ENCODE measurements at places on chromosomes 1 and 21.
A peak's percentile ranks its signal among the peaks of the same experiment; 100 is the strongest.

GRCh38 chr1:31567956-31568570 lies 8.3 kb upstream of the TINAGL1 start:
- no peak for DNase-seq

- no peak for DNase-seq
Observed at GRCh38 chr1:16088996-16089395, 15.5 kb upstream of the FAM131C start.

GRCh38 chr1:60924165-60924564 lies 158.2 kb upstream of the NFIA start:
- no peak for DNase-seq

GRCh38 chr1:81073580-81073979 lies 727.2 kb upstream of the ADGRL2 start:
- DNase-seq, result no peak

- DNase-seq, result no peak
Observed at GRCh38 chr1:173871500-173871899, 3.3 kb downstream of the ZBTB37 start.

- DNase-seq, result no peak
Observed at GRCh38 chr1:7460807-7461206, 310.3 kb upstream of the VAMP3 start.

DNA sequence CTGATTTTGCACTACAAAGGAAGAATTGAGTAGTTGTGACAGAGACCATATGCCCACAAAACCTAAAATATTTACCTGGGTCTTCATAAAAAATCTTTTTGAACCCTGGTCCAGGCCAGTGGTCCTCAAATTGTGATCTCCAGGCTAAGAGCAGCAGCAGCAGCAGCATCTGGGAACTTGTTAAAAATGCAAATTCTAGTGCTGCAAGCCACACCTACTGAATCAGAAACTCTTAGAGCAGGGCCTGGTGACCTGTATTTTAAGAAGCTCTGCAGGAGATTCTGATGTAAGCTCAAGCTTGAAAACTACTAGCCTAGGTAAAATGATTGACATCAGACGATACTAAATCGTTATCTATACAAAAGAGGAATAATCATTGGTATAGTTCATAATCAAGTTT lies 112.2 kb downstream of the LRRC7 start:
- no peak for DNase-seq

DNA sequence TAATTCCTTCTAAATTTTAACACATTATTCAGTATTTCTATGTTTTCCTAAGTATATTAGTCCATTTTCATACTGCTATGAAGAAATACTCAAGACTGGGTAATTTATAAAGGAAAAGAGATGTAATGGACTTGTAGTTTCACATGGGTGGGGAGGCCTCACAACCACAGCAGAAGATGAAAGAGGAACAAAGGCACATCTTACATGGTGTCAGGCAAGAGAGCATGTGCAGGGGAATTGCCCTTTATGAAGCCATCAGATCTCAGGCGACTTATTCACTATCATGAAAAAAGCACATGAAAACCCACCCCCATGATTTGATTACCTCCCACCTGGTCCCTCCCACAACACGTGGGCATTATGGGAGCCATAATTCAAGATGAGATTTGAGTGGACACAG lies 15.6 kb downstream of the GBP5 start:
- no peak for DNase-seq

- DNase-seq, result no peak
Observed at GRCh38 chr1:231584921-231585320, 41.7 kb upstream of the DISC1 start.

GRCh38 chr1:234386122-234386521 lies 12.9 kb downstream of the COA6 start:
- no peak for DNase-seq

- no peak for DNase-seq
Observed at GRCh38 chr1:201568265-201568664, 29.3 kb downstream of the NAV1 start.

DNA sequence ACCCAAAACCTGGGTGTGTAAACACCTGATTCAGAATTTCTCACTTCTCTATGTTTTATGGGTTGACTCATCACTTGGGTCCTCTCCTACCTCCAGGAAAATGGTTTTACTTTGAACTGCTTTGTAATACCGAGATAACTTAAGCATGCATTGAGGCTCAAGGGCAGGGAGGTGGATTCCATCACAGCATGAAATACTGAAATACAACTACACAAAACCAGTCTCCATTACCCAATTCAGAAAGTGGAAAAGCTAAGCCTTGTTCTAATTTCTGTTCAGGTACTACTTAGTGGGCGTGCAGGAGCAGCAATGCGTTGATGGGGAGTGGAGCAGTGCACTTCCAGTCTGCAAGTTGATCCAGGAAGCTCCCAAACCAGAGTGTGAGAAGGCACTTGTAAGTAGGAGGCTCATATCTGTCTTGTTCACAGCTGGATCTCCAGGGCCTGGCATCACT lies 6.1 kb upstream of the C4BPA start:
- peak; percentile 27 for DNase-seq

GRCh38 chr1:3598522-3599285 lies 12.6 kb downstream of the MEGF6 start:
- no peak for DNase-seq

GRCh38 chr1:18283601-18284385 lies 176.2 kb downstream of the IGSF21 start:
- no peak for DNase-seq

GRCh38 chr1:153536012-153536670 lies 350 bp upstream of the S100A6 start:
- DNase-seq, result peak; percentile 47

DNA sequence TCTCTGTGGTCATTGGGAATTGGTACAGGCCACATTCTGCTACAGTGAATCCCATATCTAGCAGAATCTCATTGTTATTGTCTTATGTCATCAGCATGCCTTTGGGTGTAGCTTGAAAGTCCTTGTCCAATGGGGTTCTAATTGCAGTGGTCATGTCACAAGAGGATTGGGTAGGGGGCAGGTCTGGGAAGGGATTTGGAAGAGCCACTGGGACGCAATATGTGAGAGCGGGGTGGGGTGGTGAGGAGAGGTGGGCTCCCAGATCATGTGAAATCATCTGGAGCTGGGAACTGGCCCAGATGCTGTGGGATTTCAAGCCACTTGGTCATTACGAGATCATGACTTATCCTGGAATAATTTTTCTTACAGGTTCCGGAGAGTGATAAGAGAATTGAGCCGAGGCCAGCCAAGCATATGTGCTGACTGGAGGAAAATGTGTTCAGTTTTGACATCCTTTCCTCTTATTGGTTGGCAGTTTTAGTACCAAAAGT lies 16.3 kb downstream of the CNIH3 start:
- DNase-seq, result no peak

DNA sequence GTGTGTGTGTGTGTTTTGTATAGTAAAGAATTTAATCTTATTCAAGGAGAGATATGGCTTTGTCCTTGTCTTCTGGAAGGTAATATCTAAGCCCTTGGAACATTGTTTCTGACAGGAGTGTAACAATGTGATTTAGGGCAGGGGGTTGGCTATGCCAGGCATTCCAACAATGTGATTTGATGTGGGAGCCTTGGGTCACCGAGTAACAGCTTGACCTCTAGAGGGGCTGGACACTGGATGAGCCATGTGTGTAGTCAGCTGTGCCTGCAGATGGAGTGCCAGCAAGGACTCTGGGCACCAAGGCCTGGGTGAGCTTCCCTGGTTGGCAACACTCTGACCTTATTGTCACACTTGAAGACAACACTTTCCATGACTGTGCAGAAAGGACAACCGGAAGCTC lies 336.1 kb upstream of the ZP4 start:
- DNase-seq, result no peak

GRCh38 chr1:211331011-211331709 lies 4.5 kb downstream of the TRAF5 start:
- no peak for DNase-seq

DNA sequence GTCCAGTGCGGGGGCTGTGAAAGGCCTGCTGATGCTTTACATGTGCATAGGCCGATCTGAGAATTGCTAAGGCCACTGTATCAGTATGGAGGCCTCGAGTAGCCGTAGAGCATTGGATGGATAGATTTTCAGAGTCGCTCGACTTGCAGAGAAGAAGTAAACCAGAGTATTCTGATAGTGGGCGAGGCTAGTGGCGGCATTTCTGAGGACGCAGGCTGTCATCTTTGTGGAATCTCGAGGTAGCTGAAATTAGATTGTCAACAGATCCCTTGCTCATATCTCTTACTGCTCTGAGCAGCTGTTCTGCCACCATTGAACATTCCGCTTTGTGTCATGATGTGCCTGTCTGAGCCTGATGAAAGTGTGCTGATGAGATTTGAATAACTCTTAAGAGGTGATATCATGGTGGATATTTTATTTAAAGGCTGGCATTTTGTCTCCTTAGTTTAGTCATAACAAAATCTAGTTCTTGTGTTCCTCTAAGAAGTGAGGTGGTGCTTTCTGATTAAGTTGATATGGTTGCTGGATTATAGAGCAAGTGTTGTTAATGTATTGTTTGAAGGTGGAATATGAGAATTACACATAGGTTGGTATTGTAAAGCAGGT lies 1.5 kb downstream of the KIF1B start:
- DNase-seq, result no peak

GRCh38 chr1:47849005-47849521 lies 148.1 kb downstream of the TRABD2B start:
- no peak for DNase-seq

DNA sequence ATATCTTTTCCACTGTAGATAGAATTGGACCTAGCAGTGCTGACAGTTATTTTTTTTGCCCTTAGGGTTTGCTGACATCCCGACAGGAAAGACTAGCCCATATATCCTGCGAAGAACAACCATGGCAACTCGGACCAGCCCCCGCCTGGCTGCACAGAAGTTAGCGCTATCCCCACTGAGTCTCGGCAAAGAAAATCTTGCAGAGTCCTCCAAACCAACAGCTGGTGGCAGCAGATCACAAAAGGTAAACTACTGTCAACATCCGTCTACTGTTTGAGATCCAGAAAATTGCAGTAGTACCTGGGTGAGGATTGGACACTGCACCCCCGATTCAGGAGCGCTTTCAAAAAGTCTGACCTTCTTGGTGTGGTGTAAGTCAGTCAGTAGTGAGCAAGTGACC lies 55.8 kb downstream of the CENPF start:
- no peak for DNase-seq

DNA sequence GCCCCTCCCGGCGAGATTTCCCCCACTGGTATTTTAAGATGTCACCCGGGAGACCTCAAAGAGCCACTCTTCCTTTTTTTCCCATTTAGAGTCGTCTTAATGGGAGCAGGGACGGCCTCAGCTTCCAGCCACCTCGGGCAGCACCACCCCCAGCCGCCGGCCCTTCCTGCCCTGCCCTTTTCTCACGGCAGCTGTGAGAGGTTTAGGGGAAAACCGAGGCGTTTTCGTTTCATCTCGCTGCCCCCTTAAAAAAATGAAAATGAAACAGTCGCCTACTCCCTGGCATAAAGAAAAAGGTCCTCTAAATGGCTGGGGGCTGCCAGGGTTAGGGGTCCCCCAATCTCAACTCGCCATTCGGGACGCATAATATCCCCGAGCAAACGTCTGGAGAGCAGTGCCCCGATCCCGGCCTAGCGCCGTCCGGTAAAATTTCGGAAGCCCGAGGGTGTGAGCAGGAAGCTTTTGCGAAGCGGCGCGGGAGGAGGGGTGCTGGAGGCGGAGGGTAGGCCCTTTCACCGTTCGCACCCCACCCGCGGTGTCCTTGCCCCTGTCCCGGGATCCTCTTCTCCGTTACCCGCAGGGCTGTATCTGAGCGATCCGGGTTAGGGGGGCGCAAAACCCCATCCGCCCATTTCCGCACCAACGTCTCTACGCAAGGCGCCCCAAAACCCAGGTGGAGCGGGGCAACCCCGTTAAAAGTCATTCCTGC lies 1.2 kb downstream of the RUNX3 start:
- DNase-seq, result no peak

GRCh38 chr1:195618287-195618686 lies 990.0 kb downstream of the KCNT2 start:
- DNase-seq, result no peak

- no peak for DNase-seq
Observed at GRCh38 chr1:245263529-245264095, 108.8 kb downstream of the KIF26B start.

DNA sequence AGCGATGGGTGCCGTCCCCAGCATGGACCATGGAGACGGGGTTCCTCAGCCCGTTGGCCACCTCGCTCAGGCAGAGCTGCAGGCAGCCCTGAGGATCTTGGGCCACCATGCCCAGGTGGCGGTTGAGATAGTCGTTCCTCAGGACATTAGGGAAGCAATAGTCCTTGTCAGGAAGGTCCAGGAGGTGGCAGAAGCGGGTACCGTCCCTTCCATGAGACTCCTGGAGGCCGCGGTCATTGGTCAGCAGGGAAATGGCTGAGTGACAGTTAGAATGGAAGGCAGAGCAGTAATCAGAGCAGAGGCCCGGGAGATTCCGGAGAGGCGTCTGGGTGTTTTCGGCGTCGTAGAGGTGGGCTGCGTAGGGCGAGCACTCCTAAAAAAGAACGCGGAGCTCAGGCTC lies 4.1 kb downstream of the HHIPL2 start:
- no peak for DNase-seq

GRCh38 chr1:66777831-66778230 lies 23.2 kb downstream of the INSL5 start:
- no peak for DNase-seq

DNA sequence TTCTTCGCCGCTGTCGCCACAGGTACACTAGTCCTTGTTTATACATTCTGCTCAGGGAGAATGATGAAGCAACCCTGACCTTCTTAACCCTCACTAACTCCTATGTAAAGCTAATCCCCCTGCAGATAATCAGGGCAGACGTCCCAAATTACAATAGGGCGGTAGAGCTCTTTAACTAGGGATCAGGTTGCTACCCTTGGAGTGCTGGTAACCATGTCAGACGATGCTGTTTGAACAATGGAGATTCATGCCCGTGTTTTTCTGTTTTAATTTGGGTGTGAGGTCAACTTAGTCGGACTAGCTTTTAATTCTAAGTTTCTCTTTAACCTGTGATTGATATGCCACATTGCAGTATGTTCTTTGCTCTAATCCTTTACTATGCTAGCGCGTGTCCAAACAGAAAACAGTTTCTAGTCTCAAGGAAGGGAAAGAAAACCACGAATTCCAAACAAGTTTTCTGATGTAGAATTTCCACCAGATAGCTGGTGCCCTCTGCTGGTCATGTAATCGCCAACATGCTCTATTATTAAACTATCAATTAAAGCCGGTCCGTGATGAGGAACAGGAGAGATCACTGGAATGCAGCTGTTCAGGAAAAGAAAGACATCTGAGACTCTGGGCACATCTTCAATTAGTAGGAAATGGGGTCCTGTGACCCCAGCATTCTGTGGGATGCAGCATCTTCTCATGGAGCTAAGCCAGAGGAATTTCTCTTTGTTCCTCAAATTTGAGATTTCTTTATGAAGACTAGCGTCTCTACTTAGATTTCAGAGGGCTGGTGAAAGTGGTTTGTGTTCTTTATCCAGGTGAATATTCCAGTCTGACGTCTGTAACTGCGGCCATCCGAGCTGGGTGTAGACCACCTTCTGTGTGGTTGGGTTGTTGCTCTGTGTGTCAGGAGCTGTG lies 18.3 kb upstream of the VAMP3 start:
- peak; percentile 53 for DNase-seq

DNA sequence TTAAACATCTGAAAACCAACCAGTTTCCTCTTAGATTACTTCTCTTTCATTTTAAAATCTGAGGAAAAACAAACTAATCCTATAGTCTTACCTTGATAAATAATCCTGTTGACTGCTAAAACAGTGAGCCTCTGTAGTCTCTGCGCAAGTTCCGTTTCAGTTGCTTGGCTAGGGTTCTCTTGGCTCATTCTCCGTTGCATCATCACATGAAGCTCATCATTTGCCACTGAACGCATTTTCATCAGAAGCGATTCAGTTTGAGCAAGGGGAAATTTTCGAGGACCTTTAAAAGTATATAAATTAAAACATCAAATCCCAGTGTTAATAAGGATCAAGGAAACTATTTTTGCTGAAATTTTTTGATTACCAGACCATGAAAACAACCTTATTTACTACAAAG lies 96.7 kb upstream of the GNG4 start:
- DNase-seq, result no peak
